ENCODE measurements at places on chromosomes 11 and 22.

DNA sequence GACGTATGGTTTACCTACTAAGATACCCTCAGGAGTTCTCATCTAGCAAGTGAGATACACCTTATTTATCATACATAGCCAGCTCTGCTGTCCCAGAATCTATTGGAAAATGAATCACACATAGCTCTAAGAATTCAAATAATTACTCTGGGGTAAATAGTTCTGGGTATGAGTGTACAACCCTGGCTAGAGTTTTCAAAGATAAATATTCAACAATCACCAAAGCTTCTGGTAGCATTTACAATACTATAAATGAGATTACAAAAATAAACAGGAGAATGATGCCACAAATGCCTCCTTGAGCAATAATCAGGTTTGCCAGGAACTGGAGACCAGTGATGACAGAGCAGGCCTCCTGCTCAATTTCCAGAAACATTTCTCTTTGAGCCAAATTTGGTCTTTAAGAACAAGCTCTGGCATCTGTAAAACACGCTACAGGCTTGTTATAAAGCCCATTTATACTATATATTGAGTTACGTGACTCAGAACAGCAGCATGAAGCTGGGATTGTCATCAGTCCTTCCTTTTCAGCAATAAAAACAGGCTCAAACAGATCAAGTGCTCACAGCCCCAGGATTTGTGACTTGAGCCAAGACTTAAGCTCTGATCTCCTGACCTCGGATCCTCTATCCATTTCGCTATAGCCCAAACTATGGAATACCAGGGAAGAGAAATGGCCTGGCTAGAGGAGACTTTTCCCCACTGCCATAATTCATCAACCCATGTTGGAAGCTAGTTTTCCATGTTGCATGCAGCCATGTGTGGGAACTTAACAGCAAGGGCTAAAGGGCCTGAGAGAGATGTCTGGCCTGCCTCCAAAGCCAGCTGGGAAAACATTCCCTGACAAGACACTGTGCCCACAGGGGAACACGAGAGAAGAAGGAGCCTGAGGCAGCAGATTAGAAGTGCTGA lies 19.7 kb downstream of the RAB30 start:
- no peaks in the 10 kb centered on the region for H3K27me3 ChIP-seq
- peak overlapping the region; percentile 21 for H3K27ac ChIP-seq
- H3K4me1 ChIP-seq: peaks cover 63% of the 10 kb centered on the region
- H3K4me3 ChIP-seq: no peak overlapping the region
- H3K36me3 ChIP-seq: peaks cover 10% of the 10 kb centered on the region

GRCh38 chr11:111351374-111352055 lies 27.6 kb downstream of the POU2AF1 start:
- H3K4me3 ChIP-seq: no peak overlapping the region
- no peak overlapping the region for H3K27ac ChIP-seq
- no peaks in the 10 kb centered on the region for H3K4me1 ChIP-seq
- peaks cover 11% of the 10 kb centered on the region for H3K27me3 ChIP-seq
- no peaks in the 10 kb centered on the region for H3K36me3 ChIP-seq

GRCh38 chr22:38513063-38513462 lies 7.0 kb upstream of the DDX17 start:
- H3K27ac ChIP-seq: no peak overlapping the region
- H3K27me3 ChIP-seq: no peaks in the 10 kb centered on the region
- peaks cover 3% of the 10 kb centered on the region for H3K36me3 ChIP-seq
- peak; percentile 45 for DNase-seq
- H3K4me1 ChIP-seq: peaks cover 6% of the 10 kb centered on the region

- no peaks in the 10 kb centered on the region for H3K27me3 ChIP-seq
- no peaks in the 10 kb centered on the region for H3K36me3 ChIP-seq
- no peak for DNase-seq
Measured at GRCh38 chr11:76234416-76235232, 28.3 kb upstream of the WNT11 start.

- H3K36me3 ChIP-seq: no peaks in the 10 kb centered on the region
- DNase-seq: no peak
- no peaks in the 10 kb centered on the region for H3K4me1 ChIP-seq
- no peak overlapping the region for H3K27ac ChIP-seq
- no peaks in the 10 kb centered on the region for H3K27me3 ChIP-seq
Measured at GRCh38 chr22:17536269-17536668, 27.0 kb upstream of the SLC25A18 start.

- no peaks in the 10 kb centered on the region for H3K27me3 ChIP-seq
- DNase-seq: no peak
- peak overlapping the region; percentile 94 for H3K27ac ChIP-seq
- peaks cover 50% of the 10 kb centered on the region for H3K4me1 ChIP-seq
Measured at GRCh38 chr11:77636731-77637344, 756 bp downstream of the CLNS1A start.

GRCh38 chr22:50720301-50721256 lies 17.4 kb upstream of the ACR start:
- H3K27me3 ChIP-seq: no peaks in the 10 kb centered on the region
- H3K36me3 ChIP-seq: no peaks in the 10 kb centered on the region
- H3K27ac ChIP-seq: no peak overlapping the region
- H3K4me3 ChIP-seq: no peak overlapping the region
- no peaks in the 10 kb centered on the region for H3K4me1 ChIP-seq

GRCh38 chr22:23822101-23822671 lies 16.6 kb downstream of the DERL3 start:
- H3K27me3 ChIP-seq: no peaks in the 10 kb centered on the region
- H3K36me3 ChIP-seq: peaks cover 15% of the 10 kb centered on the region
- H3K4me3 ChIP-seq: no peak overlapping the region
- H3K27ac ChIP-seq: no peak overlapping the region
- peaks cover 11% of the 10 kb centered on the region for H3K4me1 ChIP-seq

GRCh38 chr11:32171445-32171844 lies 80.6 kb downstream of the RCN1 start:
- no peak overlapping the region for H3K27ac ChIP-seq
- H3K4me1 ChIP-seq: peaks cover 5% of the 10 kb centered on the region
- no peak overlapping the region for H3K4me3 ChIP-seq
- no peaks in the 10 kb centered on the region for H3K27me3 ChIP-seq
- no peak for DNase-seq

DNA sequence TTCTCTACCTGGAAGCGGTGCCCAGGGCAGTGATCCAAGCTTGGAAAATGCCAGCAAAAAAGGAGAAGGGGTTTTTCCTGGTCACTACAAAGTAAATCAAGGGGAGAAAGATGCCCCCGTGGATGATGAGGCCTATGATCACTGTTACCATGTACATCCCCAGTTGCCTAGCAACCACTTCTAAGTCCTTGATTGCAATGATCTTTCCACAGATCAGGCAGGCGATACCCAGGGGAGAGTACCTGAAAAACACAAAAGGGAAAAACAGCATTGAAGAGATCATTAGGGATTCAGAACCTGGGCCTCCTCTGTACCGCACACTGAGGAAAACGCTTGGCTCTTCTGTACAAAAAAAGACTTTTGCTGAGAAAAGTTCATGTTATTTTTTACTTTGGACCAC lies 127.1 kb downstream of the SLC1A2 start:
- peaks cover 43% of the 10 kb centered on the region for H3K4me1 ChIP-seq
- no peak for DNase-seq
- H3K27ac ChIP-seq: no peak overlapping the region
- peaks cover 1% of the 10 kb centered on the region for H3K36me3 ChIP-seq

- H3K27me3 ChIP-seq: no peaks in the 10 kb centered on the region
- peak; percentile 96 for DNase-seq
- no peaks in the 10 kb centered on the region for H3K36me3 ChIP-seq
- H3K27ac ChIP-seq: peak within 1 kb of the TSS; percentile 90
Measured at GRCh38 chr11:65111744-65112545, at the start of gene TM7SF2. TM7SF2 (plus strand) TSS chr11:65111872; CDS start chr11:65112016, 144 bp downstream.
